ENCODE measurements at places on chromosomes 11 and 22.

GRCh38 chr11:130477586-130478203, 29.2 kb downstream of the ADAMTS15 start:
- DNase-seq = no peak

DNA sequence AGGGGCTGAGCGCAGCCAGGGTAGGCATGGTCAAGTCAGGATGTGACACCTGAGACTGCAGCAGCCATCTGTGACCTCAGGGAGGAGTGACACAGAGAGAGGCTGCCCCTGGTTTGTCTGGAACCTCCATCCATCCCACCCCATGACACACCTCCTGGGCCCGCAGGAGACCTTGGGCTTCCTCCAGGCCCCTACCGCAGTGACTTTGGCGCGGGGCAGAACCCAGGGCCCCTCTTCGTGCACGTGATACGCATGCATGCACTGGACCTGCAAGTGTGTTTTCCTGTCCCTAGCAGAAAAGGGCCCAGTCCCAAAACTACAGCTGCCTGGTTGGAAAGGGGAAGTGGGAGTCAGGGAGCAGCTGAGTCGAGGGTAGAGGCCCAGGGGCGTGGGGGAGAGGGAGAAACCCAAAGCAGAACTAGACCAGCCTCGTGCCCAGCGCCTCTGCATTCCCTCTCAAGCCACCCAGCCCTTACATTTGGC, 7.9 kb upstream of the CYTH4 start:
- no peak for DNase-seq

DNA sequence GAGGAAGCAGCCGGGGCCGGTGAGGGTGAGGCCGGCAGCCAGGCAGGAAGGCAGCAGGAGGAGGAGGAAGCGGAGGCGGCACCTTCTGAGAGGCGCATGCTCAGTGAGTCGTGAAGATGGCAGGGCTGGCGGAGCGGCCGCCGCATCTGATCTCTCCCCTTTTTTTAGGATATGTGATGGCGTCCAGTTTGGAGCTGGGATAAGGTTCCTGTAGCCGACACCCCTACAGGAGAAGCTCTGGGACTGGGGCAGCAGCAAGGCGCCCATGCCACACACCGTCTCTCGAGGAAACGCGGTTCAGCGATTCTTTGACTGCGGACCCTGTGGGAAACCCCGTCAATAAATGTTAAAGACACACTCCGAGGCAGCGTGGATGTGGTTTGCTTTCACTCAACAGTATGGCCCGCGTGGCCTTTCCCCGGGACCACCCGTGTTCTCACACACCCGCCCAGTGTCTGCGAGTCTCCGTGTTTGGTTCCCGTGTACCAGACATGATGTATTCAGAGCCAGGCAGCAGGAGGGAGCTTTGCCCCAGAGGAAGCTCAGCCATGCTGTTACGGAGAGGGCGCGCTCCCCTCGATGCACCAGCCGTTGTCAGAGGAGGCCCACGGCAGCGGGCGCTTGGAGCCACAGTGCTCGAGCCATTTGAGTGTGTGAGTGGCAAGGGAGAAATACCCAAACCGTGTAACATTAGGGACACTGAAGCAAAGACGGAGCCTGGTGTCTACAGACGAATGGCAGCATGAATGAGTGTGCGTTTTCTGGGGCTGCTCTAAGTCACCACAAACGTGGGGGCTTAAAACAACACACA, 27.7 kb upstream of the PARVB start:
- peak; percentile 45 for DNase-seq

GRCh38 chr11:3130269-3131071, 34.6 kb downstream of the OSBPL5 start:
- no peak for DNase-seq

GRCh38 chr11:63146581-63146980, 2.6 kb upstream of the SLC22A24 start:
- DNase-seq = no peak

- DNase-seq = no peak
These were observed 48.3 kb upstream of the PICALM start for GRCh38 chr11:86117001-86117711.

- DNase-seq = no peak
These were observed 14.9 kb downstream of the SCYL1 start for GRCh38 chr11:65539744-65540289.

DNA sequence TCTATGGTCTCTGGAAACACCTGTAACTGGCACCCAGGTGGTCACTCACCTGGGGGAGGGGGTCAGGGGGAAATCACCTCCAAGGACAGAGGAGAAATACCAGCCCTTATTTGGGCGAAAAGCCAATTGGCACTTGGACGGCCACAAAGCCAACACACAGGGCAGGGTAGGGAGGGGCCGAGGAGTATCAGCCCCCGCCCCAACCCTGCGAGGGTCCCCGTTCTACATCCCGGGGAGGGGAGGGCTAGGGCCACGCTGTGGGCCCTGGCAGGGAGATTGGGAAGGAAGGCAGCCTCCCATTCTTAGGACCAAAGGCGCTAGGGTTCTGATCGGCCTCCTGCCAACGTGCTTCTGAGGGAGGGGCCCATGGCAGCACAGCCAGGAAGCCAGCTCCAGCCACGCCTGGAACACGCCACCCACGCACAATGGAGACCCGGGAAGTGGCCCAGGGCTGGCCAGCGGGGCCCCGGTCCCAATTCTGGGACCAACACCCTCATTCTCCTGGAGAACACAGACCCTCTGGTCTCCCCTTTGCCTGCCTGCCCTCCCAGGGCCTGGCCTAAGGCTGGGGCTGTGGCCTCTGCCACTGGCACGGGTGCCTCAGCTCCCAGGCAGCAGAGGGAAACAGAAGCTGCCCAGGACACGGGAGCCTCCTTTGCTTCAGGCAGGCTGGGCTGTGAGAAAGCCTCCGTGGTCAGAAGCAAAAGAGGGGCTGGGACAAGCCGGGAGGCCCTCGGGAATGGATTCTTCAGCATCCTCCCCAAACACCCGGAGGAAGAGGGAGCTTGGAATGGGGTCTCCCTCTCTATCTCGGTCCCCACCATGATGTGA, 7.4 kb downstream of the CBX6 start:
- no peak for DNase-seq

GRCh38 chr11:33642461-33643166, 58.0 kb downstream of the C11orf91 start:
- no peak for DNase-seq

DNA sequence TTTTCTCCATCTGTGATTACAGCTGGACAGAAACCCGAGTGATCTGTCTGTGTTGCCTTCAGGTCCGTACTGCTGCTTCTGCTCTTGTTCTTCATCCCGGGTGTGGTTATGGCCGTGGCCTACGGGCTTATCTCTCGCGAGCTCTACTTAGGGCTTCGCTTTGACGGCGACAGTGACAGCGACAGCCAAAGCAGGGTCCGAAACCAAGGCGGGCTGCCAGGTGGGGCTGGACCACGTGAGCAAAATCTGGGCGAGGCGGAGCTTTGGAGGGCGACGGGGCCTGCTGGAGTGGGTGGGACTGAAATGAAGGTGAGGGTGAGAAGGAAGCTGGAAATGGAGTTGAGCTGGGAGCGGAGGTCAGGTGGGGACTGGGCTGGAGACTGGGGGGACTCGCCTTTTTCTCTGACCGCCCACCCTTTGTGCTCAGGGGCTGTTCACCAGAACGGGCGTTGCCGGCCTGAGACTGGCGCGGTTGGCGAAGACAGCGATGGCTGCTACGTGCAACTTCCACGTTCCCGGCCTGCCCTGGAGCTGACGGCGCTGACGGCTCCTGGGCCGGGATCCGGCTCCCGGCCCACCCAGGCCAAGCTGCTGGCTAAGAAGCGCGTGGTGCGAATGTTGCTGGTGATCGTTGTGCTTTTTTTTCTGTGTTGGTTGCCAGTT, 11.1 kb downstream of the CCKBR start:
- DNase-seq = no peak

- DNase-seq = no peak
These were observed 19.9 kb downstream of the TSKU start for GRCh38 chr11:76803023-76803422.

GRCh38 chr22:49084206-49084605, 743.5 kb downstream of the BRD1 start:
- no peak for DNase-seq

DNA sequence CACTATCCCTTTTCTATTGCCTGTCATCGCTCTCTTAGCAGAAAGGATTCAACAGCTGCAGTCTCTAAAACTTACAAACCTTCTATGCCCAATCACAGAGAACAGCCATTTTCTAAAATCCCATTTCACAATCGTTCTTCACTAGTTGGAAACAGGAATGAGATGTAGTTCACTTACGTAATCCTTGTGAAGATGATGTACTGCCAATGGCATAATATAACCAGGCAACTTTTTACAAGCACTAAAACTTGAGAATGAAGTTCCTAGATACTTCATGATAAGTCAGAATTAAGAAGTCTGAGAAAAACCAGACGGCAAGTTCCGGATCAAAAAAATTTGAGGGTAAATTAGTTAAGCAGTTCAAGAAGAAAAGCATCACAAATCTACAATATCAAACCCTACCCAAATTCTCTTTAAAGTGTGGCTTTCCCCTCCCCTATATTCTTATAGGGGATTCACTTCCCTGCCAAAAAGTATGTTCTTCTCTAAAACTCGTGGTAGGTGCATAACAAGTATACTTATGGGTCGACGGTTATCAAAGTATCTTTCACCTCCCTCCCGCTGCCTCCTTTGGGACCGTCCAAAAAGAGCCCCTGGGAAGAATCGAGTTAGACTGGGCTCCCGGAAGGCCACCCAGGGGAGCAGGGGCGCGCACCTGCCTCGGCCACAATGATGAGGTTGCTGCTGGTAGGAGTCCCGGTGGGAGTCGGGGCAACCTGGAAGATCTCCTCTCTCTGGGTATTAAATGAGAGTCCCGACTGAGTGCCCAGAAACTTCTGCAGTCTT, 666 bp downstream of the MSANTD4 start:
- no peak for DNase-seq

DNA sequence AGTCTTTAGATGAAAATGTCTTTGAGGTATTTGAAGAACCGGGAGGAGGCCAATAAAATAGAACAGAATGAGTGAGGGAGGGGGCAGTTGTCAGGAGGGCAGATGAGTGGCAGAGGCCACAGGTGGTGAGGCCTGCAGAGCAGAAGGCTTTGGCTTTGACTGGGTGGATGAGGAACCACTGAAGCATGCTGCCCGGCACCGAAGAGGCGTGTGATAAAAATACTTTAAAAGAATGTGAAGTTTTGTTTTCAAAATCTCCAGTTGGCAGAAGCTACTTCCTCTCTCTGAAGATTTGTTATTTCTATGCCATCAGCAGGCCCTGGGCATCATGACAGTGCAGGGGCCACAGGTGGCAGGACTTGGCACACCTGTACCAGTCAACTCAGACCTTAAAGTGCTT, 6.3 kb downstream of the MS4A12 start:
- DNase-seq = no peak

GRCh38 chr11:70020336-70021214, 57.5 kb upstream of the ANO1 start:
- DNase-seq = no peak

DNA sequence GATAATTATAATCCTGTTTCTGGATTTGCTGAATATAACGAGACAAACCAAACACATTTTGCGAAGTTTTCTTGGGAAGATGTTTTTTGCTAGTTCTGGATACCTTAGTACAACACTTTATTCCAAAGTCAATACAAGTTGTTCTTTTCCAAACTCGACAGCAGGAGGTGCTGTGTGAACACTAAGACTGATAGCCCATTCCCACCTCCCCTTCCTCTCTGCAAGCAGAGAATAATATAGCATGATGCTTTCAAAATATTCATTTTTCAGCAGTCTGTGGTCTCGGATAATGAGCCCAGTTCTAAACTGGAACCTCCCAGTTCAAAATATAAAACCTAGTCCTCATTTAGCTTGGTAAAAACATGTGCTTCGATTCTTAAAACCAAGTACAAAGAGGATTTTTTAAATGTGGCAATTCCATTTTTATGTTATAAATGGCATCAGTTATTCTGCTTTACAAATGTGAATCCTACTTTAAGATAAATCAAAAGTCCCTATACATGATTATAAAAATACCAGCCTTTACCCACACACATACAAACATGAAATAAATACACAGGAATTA, 129.1 kb downstream of the DCDC1 start:
- DNase-seq = no peak

DNA sequence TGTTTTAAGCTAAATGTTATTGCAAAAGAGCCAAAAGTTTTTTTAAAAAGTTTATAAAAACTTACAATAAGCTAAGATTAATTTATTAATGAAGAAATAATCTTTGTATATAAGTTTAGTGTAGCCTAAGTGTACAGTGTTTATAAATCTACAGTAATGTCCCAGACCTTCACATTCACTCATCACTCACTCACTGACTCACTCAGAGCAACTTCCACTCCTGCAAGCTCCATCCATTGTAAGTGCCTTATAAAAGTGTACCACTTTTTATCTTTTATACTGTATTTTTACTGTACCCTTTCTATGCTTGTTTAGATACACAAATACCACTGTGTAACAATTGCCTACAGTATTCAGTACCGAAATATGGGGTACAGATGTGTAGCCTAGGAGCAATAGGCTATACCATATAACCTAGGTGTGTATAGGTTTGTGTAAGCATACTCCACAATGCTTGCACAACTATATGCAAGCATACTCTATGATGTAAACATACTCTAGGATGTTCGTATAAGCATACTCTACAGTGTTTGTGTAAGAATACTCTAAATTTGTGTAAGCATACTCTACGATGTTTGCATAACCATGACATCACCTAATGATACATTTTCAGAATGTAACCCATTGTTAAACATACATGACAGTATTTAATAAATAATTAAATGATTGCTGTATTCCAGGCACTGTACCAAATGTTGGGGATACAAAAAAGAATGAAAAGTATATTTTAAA, 953.0 kb downstream of the KCNA4 start:
- DNase-seq = no peak

Measured in activated CD4-positive, alpha-beta T cell treated with anti-CD3 and anti-CD28 coated beads for 1 hour (primary cell).